SJSA1 (cell line): ENCODE measurements at places on chromosomes 5 and 9. TPM values are rescaled to one million over a fixed set of nuclear protein-coding genes. Genes with fewer than 3 reads are reported as not detected.

The SLC46A2 gene
- not detected in 2 replicates for total RNA-seq

The PCDHGA3 gene
- total RNA-seq = 0.26 TPM in 1 of 2 replicates, not detected in the other

The MARCOL gene
- not detected in 2 replicates for total RNA-seq

The EGFLAM gene
- 0.08 TPM in 1 of 2 replicates, not detected in the other for total RNA-seq

The PCDHA1 gene
- total RNA-seq = not detected in 2 replicates

The TAF11L9 gene
- not detected in 2 replicates for total RNA-seq

The CDH12 gene
- total RNA-seq = not detected in 2 replicates

The F2RL1 gene
- total RNA-seq = 0.41 and 1.2 TPM in 2 replicates

The GABRP gene
- total RNA-seq = not detected in 2 replicates

The SLC27A6 gene
- total RNA-seq = 2.9 and 3.2 TPM in 2 replicates
